Fibroblast of mammary gland (primary cell): ENCODE measurements at places on chromosomes 3 and 15.

GRCh38 chr3:144275005-144275404 is 303.4 kb downstream of the DIPK2A start:
- no peak for DNase-seq

DNA sequence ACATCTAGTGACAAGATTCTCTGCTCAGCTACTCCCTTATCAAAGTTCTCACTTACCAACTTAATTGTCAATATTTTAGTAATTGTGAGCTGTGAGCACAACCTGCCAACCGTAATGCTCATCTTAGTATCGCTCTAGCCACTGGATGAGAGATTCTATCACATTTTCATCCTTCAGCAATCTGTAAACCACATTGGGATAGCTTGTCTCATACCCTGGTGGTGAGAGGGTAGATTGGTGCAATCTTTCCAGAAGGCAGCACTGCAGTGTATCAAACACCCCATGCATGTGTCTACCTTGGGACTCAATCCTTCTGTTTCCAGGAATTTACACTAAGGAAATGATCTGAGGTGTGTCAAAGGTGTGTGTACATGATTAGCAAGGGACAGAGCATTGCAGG is 18.9 kb upstream of the ATP8B4 start:
- no peak for DNase-seq

DNA sequence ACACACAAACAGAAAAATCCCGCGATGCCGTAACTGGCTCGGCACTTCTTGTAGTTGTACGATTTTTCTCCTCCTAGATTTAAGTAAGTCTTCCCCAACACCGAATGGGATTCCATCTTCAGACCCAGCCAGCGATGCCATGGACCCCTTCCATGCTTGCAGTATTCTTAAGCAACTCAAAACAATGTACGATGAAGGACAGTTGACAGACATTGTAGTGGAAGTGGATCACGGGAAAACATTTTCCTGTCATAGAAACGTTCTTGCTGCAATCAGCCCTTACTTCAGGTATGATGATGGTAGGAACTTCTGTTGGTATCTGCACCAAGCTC is 763 bp downstream of the KBTBD8 start:
- DNase-seq = no peak

DNA sequence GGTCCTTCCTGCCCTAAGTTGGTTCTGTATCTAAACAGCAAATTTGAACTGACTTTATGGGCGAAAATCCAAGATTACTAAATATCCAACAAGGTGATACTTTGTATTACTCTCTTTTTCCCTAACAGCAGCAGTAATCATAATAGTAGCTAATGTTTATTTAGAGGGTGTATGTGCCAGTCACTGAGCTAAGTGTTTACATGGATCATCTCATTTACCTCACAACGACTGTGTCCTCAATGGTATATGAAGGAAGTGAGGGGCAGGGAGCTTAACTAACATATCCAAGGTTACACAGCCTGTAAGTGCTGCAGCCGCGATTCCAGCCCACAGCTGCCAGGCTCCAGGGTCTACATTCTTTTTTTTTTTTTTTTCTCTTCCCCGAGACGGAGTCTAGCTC is 10.3 kb upstream of the LRRC34 start:
- DNase-seq = no peak

GRCh38 chr15:54345301-54345700 is 367.1 kb downstream of the UNC13C start:
- no peak for DNase-seq

- peak; percentile 55 for DNase-seq
Observed at GRCh38 chr15:78909791-78910228, 35.0 kb downstream of the CTSH start.

DNA sequence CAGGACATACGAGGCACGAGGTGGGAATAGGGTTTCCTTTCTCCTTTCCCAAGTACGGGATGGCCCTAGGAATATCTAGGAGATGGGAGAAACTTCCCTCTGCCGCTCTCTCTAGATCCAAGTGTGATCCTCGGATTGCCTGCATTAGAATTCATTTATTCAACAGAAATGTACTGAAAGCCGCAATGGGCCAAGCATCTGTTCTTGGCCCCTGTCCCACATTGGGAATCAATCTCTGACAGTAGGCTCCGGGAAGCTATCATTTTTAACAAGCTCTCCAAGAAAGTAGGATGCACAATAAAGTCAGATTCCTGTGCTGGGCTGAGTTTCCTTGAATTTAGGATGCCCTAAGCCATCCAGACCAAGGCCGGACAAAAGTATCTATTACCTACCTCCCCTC is 37.2 kb upstream of the CA12 start:
- no peak for DNase-seq

GRCh38 chr3:78101384-78101783 is 1061.5 kb downstream of the ROBO2 start:
- peak; percentile 47 for DNase-seq

DNA sequence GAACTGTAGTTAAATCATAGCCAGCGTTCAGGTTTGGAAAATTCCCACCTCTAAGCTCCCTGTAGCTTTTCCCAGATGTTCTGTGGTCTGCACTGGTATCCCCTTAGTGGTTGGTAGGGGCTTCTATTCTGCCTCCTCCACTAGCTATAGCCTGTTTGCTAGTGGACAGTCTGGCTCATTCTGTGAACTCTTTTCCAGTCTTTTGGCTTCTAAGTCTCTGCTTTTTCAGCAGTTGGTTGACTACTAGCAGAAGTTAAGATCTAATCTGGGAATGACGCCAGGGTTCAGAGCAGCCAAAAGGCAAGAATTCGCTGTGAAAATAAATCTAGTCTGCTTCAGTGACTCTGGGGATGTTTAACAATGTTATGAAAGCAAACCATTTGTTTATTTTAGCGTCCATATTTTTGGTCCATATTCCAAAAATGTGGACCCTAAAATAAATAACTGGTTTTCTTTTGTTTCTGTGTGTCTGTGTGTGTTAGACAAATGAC is 73.7 kb upstream of the WDR72 start:
- peak; percentile 3 for DNase-seq

DNA sequence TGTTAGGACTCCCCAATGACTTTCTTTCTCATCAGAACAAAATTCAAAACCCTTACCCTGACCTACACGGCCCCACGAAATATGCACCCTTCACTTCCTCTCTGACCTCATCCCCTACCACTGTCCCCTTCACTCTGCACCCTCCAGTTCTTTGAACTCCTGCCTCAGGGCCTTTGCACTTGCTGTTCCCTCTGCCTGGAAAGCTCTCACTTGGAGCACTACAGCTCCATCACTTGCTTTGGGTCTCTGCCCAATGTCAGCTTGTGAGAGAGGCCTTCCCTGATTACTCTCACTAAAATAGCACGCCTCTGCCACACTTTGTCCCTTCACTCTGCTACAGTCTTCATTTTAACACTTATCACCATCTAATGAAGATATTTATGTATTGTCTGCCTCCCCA is 32.8 kb upstream of the SMAD3 start:
- no peak for DNase-seq

- DNase-seq = no peak
Observed at GRCh38 chr3:118941236-118941635, 93.4 kb downstream of the IGSF11 start.

DNA sequence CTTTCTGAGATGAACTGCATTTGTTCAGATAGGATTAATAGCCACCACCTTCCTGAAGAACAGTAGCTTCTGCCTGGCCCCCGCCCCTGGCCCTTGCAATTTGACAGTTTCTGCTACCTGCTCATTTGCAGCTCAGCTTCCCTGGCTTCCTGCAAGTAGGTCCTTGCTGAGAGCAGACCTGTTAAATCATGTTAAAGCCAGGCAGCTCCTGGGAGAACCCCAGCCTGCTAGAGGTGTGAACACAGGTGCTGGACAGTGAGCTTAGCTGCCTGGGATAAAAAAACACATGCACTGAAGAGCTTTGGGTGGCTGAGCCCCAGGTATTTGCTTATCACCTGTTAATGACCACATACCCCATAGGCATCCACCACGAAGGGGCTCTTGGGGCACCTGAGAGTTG is 143.4 kb downstream of the PTPRG start:
- DNase-seq = no peak

DNA sequence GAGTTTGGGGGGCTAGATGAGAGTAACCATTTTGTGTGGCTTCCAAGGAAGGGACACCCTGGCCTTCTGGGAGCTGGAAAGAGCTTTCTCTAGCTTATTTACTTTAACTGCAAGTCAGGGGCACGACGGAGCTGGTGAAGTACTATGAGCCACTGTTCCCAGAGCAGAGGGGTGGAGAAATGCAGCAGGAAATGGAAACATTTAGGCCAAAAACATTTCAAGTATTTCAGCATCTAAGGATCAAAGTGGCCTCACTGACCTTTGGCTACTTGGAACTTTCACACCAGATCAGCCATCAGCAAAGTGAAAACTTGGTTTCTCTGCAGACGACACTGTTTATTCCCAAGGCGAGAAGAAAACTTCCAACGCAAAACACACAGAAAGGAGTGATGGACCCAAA is 7.9 kb downstream of the DGKG start:
- no peak for DNase-seq

DNA sequence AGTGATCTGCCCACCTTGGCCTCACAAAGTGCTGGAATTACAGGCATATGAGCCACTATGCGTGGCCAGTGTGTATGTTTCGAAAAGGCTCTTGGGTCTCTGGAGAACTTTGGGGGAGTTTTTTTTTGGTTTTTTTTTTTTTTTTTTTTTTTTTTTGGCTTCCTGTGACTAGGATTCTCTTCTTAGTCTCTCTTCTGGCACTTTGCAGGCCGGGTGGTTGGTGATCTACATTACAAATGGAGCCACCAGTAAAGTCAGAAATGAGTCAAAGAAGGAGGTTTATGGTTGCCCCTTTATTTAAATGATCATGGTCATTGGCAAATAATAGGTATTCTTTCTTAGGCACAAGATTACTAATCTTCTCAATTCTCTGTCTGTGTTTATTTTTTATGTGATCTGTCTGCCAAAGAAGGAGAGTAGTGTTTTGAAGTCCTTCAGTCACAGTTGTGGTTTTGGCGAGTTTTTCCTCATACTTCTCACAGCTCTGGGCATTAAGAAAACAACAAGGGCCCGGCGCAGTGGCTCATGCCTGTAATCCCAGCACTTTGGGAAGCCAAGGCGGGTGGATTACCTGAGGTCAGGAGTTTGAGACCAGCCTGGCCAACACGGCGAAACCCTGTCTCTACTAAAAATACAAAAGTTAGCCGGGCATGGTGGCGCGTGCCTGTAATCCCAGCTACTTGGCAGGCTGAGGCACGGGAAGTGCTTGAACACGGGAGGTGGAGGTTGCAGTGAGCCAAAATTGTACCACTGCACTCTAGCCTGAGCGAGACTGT is 38.3 kb downstream of the PDE8A start:
- no peak for DNase-seq

DNA sequence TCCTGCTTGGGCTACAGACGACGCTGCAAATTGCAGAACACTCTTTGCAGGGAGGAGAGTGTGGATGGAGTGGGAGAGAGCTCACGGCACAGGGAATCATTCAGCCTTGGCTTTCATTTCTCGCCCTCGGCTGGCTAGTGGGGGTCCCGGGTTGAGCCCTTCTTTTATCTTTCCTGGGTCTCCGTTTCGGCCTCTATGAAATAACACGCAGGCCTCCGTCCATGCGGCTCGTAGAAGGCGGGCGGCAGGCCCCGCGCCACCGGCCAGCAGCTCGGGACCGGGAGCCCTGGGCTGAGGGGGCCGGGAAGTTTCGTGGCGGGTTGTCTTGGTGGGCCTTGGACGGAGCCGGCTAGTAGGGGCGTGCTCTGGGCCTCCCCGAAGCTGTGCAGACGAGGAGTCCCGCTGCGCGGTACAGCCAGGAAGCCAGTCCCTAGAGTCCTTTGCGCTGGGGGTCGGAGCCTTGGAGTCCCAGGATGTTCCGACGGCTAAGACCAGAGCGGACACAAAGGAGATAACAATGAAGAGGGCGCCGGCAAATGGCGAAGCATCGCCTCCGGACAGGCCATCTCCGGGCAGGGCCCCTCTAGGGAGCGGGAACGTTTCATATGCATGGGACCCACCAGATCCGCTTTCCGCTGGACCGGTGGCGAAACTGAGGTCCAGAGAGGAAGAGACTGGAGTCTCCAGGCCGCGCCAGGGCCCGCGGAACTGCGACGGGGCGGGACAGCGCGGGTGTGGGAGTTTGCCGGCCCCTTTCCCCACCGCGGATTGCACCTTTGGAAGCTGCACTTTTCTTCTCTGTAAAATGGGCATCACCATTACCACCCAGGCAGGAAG is 4.3 kb downstream of the RNU6-1 start:
- no peak for DNase-seq

DNA sequence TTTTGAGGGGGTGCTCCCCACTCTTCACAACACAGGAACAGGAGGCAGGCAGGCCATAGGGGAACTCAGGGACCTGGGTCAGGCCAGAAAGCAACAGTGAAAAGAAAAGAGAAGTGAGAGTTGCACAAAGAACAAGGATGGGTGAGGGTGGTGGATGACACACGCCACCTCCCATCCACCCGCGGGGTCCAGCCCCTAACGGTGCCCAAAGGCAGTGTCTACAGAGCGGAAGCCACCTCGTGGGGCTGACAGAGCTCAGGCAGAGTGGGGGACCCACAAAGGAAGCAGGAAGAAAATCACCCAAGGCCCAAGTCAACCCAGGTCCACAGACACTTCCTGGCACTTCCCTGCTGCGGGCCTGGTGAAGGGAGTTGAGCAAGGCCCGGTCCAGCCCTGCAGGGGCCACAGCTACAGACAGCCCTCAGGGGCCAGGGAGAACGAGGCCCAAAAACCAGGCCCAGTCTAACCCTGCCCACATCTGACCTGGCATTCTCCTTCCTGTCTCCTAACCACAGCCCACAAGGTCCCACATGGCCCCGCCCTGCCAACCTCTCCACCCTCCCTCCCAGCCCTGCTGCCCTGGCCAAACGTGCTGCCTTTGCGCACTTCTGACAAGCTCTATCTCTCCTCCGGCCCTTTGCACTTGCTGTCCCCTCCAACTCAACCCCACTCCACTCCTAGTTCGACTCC is 5.9 kb downstream of the NUP210 start:
- DNase-seq = no peak

GRCh38 chr15:76470691-76471090 is 134.1 kb downstream of the ISL2 start:
- peak; percentile 24 for DNase-seq

GRCh38 chr3:122255757-122256439 is 69.2 kb upstream of the CSTA start:
- no peak for DNase-seq

DNA sequence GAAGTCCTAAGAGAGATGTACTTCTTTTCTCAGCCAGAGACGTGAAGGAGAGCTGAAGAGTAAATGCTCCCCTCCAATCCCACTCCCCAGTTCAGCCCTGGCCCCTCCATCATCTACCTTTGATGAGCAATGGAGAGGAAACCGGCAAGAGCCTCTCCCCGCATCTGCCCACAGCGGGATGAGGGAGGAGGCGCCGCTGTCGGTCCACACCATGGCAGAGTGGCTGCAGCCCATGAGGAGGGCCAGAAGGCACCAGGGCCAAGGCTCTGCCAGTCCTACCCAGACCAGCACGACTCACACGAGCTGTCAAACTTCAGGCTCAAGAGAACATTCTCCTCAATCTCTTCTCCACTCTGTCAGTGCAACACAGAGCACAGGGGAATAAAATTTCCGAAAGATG is 129.8 kb downstream of the OSBPL10 start:
- no peak for DNase-seq

- DNase-seq = no peak
Observed at GRCh38 chr3:170959457-170959856, 51.0 kb upstream of the EIF5A2 start.

GRCh38 chr15:90225504-90226234 is 8.1 kb downstream of the CIB1 start:
- no peak for DNase-seq
